ENCODE measurements at places on chromosomes 7 and 10.

DNA sequence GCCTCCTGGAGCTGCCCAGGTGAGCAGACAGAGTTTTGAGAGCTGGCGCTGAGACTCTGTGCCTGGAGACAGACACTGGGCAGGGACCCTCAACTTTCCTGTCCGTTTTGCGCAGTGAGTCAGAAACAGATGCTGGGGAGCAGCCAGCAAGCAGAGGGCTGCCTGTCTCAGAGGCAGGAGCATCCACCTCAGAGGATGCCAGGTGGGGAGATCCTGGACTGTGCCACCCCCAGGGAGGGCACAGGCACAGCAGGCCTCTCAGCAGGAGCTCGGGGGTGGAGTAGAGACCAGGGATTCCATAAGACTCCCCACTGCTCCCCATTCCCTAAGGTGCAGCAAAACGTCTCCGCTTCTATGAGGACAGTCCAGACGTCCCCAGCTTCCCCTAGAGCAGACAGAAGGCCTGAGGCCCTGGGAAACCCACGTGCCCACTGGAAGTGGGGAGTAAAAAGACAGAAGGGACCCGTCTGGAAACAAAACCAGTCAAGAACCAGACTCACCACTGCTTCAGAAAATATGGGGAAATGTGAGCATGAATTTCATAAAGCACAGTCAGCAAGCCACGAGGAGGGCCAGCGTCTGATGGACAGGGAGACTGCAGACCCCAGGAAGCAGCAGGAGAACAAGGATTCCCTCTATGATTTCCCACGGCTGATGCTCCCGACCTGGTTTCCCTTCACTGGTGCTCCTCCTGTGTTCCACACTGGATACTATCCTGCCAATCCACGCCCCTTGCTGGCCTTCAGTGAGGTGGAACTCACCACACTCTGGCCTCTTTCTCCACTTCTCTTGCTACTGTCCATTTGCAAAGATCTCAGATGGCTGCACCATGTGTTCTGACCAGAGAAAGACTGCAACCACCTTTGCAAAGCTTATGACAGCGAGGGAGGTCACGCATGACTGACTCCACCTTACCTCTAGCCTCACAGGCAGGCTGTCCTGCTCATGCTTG, 151.3 kb upstream of the FAM20C start:
- DNase-seq, result no peak

DNA sequence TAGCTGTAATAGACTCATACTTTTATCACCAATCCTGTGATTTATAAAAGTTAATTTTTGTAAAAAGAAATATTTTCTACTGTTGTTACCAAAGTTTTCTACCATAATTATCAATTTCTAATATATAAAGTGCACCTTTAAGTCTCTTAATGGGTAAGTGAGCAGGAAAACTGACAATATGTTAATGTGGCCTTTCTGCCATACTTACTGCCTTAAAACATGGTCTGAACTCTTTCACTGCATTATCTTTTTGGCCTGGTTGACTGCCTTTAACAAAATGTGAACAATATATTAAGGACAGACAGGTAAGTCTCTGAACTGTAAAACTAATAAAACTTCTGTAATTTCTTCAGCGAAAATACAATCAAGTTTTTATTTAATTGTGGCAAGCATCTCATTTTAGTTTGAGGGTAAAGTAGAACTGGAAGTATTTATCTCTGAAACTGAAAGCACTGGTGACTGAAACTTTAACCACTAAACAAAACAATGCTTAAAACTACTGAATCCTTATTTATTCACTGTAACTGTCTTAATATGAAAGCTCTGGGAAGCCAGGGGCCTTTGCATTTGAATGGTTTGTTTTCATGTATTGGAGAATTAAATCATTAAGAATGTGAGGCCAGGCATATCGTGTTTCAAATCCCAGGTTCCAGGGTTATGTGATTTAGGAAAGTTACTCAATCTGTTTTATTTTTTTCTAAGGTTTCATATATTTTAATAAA, 948.8 kb upstream of the POT1 start:
- no peak for DNase-seq

- DNase-seq, result no peak
Measured at GRCh38 chr7:24767878-24768569, 10.8 kb upstream of the GSDME start.

DNA sequence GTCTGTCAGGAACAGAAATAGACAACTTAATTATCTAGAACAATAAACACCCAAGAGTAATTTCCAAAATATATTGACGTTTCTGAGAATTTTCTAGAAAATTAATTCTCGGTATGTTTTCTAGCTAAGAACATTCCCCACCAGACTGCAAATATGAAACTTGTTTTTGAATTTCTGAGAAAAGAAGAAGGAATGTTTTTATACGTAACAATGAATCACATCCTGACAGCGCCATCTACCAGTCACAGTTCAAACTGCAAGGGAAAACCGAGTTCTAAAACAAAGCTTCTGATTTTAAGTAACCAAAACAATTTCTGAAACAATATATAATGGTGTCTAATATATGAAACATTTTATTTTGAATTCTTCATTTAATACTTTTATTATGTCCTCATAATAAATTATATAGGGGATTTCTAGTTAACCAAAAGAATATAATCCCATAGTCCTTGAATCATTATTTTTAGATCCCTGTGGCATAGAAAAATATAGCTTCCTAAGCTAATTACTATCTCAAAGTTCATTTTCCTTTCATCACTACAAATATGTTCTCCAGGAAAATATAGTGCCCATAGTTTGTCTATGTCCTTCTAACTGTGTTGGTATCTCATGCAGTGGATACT, 34.5 kb upstream of the MEOX2 start:
- peak; percentile 1 for DNase-seq

DNA sequence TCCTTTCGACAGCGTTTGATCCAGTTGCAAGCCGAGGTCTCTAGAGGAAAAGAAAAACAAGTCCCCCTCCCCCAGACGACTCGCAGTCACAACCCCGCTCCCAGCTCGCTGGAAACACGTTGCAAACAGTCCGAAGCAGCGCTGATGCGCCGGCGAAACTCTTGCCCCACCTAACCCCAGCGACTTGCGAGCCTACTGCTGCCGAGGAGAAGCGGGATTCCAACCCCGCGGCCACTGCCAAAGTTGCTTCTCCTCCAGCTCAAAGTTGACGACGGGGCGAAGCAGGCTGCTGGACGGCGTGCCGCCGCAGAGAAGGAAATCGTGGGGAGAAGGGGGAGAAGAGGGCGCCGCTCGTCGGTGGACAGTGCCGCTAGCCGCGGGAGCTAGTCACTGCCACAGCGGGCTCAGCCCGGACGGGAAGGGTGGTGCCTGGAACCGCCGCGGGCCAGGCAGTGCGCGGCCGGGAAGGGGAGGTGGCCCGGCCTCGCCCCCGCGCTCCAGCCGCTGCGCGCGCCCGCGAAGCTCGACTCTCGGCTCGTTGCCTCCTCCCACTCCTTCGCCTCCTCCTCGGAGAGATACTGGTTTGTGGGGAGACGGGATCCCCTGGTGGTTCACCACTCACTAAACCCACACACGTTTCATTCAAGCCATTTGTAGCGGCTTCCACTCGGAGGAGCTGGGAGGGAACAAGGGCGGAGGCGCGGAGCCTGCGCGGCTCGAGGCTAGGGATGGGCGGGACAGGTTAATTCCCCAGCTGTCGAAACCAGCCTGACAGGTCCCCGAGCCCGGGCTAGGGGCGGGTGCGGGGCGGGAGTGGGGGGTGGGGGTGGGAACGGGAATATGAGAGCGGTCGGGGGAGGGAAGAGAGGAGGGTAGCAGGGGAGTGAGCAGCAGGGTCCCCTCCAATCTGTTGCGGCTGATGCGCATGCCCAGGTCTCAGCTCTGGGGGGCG, at the start of gene GPR37:
GPR37 (minus strand) TSS at position 392 of the 952 bp plus-strand sequence. CDS start 816 bp downstream, outside the sequence.
- peak; percentile 66 for DNase-seq

Measured in HTR-8/SVneo (cell line).